T-cell (primary cell): ENCODE measurements at places on chromosomes 13 and 19. TPM values are rescaled to one million over a fixed set of nuclear protein-coding genes. Genes with fewer than 3 reads are reported as not detected.
A peak's percentile ranks its signal among the peaks of the same experiment; 100 is the strongest.

The ZNF700 gene
- 17.2 TPM for total RNA-seq

DNA sequence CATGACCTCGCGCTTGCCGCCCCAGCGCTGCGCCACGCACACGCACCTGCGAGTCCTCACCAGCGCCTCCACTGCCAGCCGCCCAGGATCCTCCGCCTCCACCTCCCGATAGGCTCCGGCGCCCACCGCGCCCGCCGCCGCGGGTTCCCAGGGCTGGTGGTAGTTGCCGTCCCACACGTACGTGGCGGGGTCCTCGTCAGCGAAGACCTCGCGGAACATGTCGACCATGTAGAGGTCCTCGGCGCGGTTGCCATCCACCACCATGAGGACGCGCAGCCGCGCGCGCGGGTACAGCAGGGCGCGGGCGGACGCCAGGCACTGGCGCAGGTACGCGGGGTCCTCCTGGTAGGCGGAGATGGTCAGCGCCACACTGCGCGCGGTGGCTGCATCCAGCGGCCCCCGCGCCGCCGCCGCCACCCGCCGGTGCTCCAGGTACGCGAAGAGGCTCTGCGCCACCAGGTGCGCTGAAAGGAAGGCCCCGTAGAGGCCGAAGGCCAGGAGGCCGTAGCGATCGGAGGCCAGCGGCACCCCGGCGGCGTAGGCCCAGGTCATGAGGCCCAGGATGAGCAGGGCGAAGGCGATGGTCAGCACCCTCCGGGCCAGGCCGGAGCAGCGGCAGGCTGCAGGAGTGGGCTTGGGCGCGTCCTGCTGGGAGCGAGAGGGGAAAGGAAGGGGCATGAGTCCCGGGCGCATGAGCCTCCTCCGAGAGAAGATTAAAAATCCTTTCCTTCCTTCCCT, 4.4 kb downstream of the HAS1 start:
- no peaks in the 10 kb centered on the region for H3K36me3 ChIP-seq
- DNase-seq: no peak
- no peaks in the 10 kb centered on the region for H3K4me1 ChIP-seq
- H3K27ac ChIP-seq: no peak overlapping the region
- H3K4me3 ChIP-seq: no peak overlapping the region

GRCh38 chr13:63554157-63554556, 2138.5 kb upstream of the PCDH20 start:
- no peak overlapping the region for H3K4me3 ChIP-seq
- DNase-seq: no peak
- H3K4me1 ChIP-seq: no peaks in the 10 kb centered on the region
- no peaks in the 10 kb centered on the region for H3K36me3 ChIP-seq
- H3K27me3 ChIP-seq: no peaks in the 10 kb centered on the region

DNA sequence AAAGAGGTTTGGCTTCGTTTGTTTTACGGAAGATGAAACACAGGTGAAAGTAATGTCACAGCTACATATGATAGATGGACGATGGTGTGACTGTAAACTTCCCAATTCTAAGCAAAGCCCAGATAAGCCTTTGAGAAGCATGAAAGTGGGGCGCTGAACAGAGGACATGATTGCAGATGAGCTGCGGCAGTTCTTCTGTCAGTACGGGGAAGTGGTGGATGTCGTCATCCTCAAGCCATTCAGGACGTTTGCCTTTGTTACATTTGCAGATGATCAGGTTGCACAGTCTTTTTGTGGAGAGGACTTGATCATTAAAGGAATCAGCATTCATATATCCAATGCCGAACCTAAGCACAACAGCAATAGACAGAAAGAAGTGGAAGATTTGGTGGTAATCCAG, 111.5 kb upstream of the DIAPH3 start:
- no peaks in the 10 kb centered on the region for H3K4me1 ChIP-seq
- H3K27ac ChIP-seq: no peak overlapping the region
- no peak for DNase-seq
- H3K36me3 ChIP-seq: no peaks in the 10 kb centered on the region
- peaks cover 5% of the 10 kb centered on the region for H3K27me3 ChIP-seq

The CGB5 gene
- not detected for total RNA-seq

DNA sequence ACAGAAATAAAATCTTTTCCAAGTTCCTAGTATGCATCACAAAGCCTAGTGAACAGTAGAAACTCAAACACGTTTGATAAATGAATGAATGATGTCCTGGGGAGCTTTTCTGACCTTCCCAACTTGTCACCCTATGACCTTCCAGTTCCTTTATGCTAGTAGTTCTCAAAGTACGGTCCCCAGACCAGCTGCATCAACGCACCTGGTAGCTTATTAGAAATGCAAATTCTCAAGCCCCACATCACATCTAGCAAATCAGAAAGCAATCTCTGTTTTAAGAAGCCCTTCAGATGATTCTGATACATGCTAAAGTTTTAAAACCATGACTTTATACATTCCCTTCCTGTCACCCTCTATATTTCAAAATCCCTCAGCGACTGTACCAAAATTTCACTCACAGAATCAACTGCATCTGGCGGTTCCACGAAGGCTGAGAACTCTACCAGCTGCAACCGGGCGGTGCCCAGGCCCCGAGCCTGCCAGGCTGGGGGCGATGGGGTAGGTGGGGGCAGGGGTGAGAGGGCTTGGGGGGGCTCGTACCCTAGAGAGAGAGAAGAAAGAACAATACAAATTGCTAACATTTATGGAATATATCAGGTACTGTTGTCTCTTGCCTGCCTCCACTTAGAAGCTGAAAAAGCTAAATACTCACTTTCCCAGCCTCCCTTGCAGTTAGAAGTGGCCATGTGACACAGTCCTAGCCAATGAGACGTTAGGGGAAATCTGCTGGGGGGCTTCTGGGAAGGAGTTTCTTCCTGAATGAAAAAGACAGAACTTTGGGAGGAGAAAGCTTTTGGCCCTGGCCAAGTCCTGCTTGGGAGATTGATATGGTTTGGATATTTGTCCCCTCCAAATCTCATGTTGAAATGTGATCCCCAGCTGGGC, 13.3 kb downstream of the CD37 start:
- H3K36me3 ChIP-seq: no peaks in the 10 kb centered on the region
- H3K4me3 ChIP-seq: no peak overlapping the region
- DNase-seq: no peak
- H3K27ac ChIP-seq: no peak overlapping the region
- H3K27me3 ChIP-seq: no peaks in the 10 kb centered on the region

GRCh38 chr19:41597600-41598041, 21.7 kb downstream of the CEACAM21 start:
- no peak overlapping the region for H3K27ac ChIP-seq
- no peak overlapping the region for H3K4me3 ChIP-seq
- H3K27me3 ChIP-seq: peaks cover 8% of the 10 kb centered on the region
- DNase-seq: peak; percentile 72
- H3K36me3 ChIP-seq: no peaks in the 10 kb centered on the region

DNA sequence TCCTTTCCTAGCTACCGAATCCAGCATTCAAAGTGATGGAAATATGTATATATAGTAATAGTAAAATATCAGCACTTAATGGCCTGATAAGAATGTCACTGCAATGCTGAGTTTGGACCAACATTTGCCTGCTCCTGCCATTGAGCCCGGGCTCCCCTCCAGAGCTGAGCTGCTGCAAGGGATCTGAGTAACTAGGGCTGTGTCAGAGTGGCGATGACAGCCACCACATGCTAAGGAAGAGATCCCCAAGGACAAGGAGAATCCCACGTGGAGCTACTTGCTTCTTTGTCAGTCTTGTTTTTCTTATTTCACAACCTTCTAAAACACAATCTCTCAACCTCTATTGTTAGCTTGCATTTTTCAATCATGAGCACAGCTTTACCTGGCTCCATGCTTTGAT, 19.5 kb upstream of the ALOX5AP start:
- no peak overlapping the region for H3K27ac ChIP-seq
- DNase-seq: no peak
- H3K4me3 ChIP-seq: no peak overlapping the region
- no peaks in the 10 kb centered on the region for H3K4me1 ChIP-seq
- H3K36me3 ChIP-seq: no peaks in the 10 kb centered on the region

DNA sequence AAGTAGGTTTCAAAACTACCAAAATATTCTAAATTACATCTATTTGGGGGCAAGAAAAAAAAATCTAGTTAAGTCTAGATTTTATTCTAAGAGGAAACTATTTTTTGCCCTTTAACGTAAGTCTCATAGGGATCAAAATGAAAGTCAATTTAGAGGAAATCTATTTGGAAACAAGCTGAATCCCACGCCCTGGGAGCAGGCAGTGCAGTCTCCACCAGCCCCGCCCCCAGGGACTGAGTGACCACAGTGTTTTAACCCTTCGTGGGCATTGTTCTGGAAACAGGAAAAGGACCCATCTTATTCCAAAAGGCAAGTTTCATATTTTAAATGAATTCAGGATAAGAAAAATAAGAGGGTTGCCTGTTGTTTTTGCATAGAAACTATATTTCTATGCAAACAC, 209.7 kb downstream of the SPRY2 start:
- H3K4me3 ChIP-seq: no peak overlapping the region
- no peak for DNase-seq
- H3K4me1 ChIP-seq: no peaks in the 10 kb centered on the region
- H3K36me3 ChIP-seq: no peaks in the 10 kb centered on the region

GRCh38 chr19:798415-799075, 1.3 kb downstream of the PTBP1 start:
- peaks cover 23% of the 10 kb centered on the region for H3K36me3 ChIP-seq
- peaks cover 65% of the 10 kb centered on the region for H3K4me1 ChIP-seq
- H3K27me3 ChIP-seq: no peaks in the 10 kb centered on the region
- H3K4me3 ChIP-seq: peak overlapping the region; percentile 70
- peak overlapping the region; percentile 67 for H3K27ac ChIP-seq
- DNase-seq: no peak

GRCh38 chr13:24827799-24828198, 63.8 kb downstream of the RNF17 start:
- no peaks in the 10 kb centered on the region for H3K4me1 ChIP-seq
- no peaks in the 10 kb centered on the region for H3K36me3 ChIP-seq
- no peak overlapping the region for H3K4me3 ChIP-seq
- no peak for DNase-seq

GRCh38 chr13:65063753-65064152, 2166.4 kb downstream of the PCDH9 start:
- no peaks in the 10 kb centered on the region for H3K27me3 ChIP-seq
- no peak for DNase-seq
- no peak overlapping the region for H3K27ac ChIP-seq

The COMMD6 gene
- total RNA-seq: 165 TPM

The LRG1 gene
- 0.19 TPM for total RNA-seq

DNA sequence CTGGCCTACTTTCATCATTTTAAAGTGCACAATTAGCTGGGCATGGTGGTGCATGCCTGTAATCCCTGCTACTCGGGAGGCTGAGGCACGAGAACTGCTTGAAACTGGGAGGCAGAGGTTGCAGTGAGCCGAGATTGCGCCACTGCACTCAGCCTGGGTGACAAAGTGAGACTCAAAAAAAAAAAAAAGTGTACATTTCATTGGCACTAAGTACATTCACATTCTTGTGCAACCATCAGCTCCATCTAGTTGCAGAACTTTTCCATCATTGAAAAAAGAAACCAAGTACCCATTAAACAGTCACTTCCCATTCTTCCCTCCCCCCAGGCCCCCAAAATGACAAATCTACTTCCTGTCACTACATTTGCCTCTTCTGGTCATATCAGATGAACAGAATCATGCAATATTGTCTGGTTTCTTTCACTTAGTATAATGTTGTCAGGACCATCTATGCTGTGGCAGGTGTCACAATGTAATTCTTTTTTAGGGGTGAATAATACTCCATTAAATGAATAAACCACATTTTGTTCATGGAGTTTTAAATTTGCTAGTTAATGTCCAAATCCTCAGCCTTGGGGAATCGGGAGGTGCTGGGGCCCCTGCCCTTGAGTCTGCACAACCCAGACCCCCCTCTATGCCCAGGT, 7.4 kb upstream of the SIGLEC11 start:
- H3K27ac ChIP-seq: no peak overlapping the region
- no peaks in the 10 kb centered on the region for H3K27me3 ChIP-seq
- no peak for DNase-seq
- no peaks in the 10 kb centered on the region for H3K4me1 ChIP-seq

DNA sequence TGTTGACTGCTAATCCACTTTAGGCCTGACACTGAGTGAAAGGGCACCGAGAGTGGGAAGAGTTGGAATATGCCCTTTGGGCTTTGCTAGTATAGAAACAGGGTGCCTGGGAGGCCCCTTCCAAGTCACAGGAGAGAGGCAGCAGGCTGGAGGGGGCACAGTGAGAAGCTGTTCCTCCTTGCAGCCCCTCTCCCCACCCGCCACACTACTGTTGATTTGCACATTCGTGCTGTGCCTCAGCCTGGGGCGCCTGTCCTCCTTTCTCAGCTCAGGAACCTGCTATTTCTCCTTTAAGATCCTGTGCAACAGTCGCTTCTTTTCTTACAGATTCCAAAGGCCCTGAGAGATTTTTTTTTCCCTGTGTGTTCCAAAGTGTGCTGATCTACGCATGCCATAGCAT, 2.8 kb upstream of the B3GLCT start:
- no peak overlapping the region for H3K4me3 ChIP-seq
- DNase-seq: no peak
- H3K27ac ChIP-seq: no peak overlapping the region
- H3K36me3 ChIP-seq: no peaks in the 10 kb centered on the region
- no peaks in the 10 kb centered on the region for H3K27me3 ChIP-seq
- peaks cover 15% of the 10 kb centered on the region for H3K4me1 ChIP-seq

DNA sequence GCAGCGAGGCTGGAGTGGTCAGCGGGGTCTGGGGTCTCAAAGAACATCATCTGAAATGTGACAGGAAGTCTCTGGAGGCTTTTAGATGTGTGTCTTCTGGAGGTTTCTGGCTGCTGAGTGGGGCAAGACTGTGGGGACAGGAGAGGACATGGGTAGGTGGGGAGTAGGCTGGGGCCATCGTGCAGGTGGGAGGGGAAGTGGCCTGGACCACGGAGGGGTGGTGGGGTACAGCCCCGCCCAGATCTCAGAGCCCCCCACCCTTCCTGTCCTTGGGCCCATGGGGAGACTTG, 6.2 kb downstream of the AP1M1 start:
- peaks cover 72% of the 10 kb centered on the region for H3K36me3 ChIP-seq
- H3K27me3 ChIP-seq: no peaks in the 10 kb centered on the region
- H3K4me3 ChIP-seq: no peak overlapping the region
- H3K4me1 ChIP-seq: peaks cover 49% of the 10 kb centered on the region

DNA sequence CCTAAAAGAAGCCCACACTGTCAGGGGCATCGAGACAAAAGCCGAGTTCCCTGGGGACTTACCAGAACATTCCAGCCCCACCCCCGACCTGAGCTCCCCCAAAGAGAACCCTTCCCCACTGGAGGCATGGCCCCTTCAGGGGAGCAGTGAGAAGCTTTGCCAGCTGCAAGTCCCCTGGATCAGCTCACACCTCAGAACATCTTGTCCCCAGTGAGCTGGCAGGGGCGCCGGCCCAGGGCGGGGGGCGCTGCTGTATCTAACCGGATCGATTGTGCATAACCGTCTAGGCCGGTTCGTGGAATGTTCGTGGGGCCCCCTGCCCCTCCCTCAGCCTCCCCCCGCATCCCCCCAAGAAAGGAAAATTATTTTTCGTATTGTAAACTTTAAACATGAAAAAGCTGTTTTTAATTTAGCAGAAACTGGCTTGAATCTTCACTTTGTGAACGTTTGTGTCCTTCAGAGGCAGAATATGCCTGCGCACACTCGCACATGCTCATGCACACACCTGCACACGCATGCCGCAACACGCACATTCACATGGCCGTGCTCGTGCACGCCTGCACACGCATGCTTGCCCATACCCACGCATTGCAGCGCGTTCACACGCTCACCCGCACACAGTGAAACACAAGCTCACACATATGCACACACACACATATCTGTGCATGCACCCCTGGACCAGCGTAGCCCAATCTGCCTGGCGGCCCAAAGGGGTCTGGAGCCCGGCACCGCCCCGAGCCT, 12.0 kb upstream of the CRTC1 start:
- H3K36me3 ChIP-seq: peaks cover 13% of the 10 kb centered on the region
- H3K4me3 ChIP-seq: no peak overlapping the region
- H3K27ac ChIP-seq: no peak overlapping the region

The WDR88 gene
- total RNA-seq: not detected
